Lung (tissue), 17 donors: ENCODE measurements at places on chromosomes 7 and 10. TPM values are rescaled to one million over a fixed set of nuclear protein-coding genes. Genes with fewer than 3 reads are reported as not detected.

Gene RPS24
- 1,037 TPM for total RNA-seq

Gene TSPAN33
- 4.5 TPM for total RNA-seq

- no peak for DNase-seq
These were observed 201.6 kb upstream of the KIAA1217 start for GRCh38 chr10:24007359-24007758.

DNA sequence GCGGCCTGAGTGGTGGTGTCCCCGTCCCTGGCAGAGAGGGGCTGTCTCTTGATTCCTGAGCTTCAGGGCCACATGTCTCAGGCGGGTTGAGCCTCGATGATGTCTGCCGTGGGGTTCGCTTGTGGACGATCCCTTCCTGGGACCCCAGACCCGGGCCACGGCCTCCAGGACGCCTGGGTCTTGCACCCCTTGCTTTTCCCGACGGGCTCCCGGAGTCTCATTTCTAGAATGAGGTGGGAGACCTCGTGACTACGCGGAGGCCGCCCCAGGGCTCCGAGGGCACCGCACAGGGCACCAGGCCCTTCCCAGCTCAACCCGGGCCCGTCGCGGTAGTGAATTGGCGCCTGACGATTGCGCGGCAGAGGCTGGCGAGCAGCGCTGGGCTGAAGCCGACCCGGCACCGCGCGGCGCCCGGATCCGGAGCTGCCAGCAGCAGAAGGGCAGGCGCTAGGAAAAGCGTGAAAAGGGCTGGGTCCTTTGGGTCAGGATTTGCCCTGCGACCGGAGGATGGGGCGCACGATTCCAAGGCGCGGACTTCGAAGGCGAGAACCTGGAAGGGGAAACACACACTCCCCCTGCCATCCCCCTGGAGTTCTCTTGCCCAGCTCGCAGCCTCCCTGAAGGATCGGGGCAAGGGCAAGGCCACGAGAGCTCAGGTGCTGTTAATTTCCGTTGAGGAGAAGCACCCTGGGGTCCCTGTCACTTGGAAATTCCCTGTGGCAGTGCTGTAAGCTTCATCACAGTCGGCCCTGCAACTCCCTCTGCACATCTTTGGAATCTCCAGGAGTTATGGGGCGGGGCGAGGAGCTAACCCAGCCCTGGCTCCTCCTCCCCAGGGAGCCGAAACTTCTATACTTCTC, 15.5 kb downstream of the TLX1 start:
- no peak for DNase-seq

DNA sequence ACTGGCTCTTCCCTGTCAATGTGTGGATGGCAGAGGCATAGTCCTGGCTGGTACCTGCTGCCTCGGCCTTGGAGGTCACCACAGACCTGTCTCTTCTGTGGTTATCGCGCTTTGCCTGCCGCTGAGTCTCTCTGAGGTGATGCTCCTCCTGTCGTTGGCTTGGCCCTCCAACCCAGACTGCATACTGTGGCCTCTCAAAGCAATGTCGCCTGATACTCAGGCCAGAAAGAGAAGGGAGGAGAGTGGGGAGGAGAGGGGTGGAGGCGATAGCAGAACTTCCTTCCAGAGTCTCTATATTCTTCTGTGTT, 133.2 kb upstream of the KCNMA1 start:
- no peak for DNase-seq

DNA sequence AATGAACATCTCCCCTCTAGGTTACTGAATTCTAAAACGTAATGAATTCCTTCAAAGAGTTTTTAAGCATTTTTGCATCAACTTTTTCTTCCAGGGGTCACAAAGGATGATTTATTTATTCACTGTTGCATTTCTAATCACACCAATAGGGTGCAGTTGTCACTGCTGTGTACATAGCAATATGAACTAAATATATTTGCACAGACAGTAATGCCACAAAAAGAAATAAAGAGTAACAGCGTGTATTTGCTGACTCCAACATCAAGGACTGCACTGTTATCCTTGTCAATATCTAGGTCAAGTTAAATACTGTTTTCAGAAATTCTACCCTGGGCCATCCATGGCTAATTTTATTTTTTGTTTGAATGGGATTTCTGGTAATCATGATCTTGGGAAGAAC, 138.0 kb downstream of the FRMD4A start:
- no peak for DNase-seq

GRCh38 chr7:115232041-115232440, 310.1 kb downstream of the MDFIC start:
- no peak for DNase-seq

- peak; percentile 46 for DNase-seq
These were observed 15.1 kb downstream of the GPR146 start for GRCh38 chr7:1059200-1060091.
